Foreskin keratinocyte (primary cell): ENCODE measurements at places on chromosomes 4 and X.

DNA sequence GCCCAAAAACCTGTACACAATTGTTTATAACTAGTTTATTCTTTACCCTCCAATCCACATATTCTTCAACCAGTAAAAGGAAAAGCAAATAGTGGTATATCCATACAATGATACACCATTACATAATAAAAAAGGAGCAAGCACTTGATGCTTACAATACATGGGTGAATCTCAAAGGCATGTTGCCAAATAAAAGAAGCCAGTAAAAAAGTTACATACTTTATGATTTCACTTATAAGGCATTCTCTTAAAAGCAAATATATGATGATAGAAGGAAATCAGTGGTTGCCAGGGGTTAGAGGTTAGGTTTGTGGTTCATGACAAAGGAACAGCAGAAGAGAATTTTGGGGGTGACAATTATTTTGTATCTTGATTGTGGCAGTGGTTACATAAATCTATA, 896.1 kb upstream of the LCORL start:
- DNase-seq: peak; percentile 80

DNA sequence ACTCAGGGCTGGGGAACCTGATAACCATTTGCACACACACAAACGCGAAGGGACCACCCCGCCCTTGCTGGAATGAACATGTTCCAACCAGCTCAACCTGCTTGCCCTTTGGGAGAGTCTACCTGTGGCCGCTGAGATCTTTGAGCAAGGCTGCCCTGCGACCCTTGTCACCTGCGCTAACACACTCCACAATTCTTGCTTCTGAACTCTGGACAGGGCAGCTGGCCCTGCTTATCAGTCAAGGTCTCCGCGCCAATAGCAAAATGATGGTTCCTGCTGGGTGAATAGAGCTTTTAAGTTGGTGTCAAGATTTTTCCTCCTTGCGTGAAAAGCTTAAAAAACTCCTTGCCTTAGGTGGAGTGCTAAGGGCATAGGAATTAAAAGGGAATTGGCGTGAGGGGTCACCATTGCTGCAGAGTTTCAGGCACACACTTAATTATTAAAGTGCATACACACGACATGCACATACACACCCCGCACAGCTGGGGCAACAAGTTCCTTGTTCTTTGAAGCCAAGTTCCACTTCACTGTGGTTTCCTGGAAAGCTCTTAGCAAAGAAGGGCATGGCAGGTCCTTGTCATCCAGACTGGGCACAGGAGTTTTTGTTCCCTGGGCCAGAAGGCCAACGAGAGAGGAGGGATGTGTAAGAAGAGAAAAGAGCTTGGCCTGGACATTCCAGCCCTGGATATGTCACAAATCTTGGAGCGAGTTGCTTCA, 207.7 kb downstream of the STIM2 start:
- DNase-seq: no peak

DNA sequence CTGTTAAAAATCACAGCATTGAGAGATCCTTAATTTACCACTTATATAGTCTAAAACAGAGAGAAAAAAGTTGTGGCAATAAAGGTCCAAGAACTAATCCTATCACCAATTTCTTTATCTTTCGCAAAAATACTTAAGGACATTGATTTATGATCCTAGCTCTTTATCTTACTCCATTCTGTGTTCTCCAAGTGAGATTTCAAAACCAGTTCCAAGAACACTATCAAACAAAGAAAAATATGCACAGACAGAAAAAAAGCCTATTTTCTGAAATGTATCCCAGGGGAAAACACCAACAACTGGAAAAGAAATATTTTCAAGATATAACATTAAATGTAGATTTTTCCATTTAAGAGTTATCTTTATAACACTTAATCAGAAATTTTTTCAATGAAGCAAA, 172.8 kb downstream of the APBB2 start:
- DNase-seq: no peak

GRCh38 chrX:42128587-42128986, 205.2 kb upstream of the CASK start:
- no peak for DNase-seq
